ENCODE measurements at places on chromosomes 1 and 21.

- no peak for DNase-seq
Observed at GRCh38 chr1:53672785-53673184, 66.2 kb downstream of the GLIS1 start.

DNA sequence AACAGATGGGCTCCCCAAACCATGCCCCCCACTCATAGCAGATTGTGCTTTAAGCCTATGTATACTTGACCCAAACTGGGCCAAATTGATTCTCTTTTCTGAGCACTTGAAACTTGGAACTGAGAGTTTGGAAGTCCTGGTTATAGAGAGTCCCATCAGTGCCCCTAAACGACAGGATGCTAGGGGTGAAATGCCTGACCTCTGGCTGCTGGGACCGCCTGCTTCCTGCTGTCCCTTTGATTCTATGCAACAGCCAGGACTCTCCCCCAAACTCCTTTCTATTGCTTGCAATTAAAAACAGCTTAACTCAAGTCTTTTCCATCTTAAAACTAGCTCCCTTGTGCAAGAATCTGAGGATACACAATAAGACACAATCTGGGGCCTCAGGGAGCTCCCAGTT lies 4.7 kb downstream of the C1orf210 start:
- no peak for DNase-seq

DNA sequence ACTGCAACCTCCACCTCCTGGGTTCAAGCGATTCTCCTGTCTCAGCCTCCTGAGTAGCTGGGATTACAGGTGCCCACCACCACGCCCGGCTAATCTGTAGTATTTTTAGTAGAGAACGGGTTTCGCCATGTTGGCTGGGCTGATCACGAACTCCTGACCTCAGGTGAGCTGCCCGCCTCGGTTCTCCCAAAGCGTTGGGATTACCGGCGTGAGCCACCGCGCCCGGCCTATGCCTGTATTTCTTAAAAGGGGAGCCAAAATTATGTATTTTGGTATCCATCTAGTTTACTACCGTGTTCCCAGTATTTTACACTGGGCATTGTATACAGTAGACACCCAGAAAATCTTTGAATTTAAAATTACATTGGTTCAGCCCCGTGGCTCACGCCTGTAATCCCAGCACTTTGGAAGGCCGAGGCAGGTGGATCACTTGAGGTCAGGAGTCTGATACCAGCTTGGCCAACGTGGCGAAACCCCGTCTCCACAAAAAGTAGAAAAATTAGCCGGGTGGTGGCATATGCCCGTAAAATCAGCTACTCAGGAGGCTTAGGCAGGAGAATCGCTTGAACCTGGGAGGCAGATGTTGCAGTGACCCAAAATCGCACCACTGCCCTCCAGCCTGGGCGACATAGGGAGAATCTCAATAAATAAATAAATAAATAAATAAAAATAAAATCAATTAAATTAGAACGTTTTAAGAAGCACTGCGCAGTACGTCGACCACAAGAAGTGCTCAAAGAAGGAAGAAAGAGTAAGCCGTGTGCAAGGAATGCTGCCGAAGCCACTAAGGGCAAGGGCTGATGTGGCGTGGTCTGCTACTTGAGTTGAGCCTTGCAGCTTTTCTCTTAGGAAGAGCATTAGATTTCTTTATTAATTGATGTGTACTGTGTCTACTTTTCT lies 1.5 kb upstream of the THRAP3 start:
- peak; percentile 0 for DNase-seq

DNA sequence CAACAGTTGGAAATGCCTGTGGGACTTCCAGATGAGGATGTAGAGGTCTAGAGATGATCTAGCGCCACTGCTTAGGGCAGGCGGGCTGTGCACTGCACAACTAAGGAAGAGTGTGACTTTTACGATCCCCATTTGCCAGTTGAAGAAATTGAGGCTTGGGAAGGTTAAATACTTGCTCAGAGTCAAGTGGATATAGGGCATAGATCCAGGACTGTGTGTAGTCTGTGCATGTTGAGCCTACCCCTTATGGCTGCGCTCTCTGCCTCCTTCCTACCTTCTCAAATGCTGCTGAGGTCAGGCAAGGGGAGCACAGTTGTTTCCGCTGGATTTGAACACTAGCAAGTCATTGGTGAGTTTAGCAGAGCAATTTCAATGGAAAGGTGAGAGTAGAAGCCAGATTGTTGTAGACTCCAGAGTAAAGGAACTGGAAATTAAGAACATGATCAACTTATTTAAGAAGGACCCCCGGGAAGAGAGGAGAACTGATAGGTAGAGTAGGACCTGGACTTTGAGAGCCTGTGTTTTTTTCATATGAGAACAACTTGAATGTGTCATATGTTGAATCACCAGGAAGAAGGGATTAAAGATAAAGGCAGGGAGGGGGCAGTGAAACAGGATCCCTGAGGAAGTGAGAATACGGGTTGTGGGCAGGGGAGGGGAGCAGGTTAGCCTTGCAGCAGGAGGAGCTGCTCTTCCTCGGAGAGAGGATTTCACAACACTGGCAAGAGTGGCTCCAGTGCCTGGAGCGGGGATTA lies 2.7 kb downstream of the CAPN2 start:
- no peak for DNase-seq

DNA sequence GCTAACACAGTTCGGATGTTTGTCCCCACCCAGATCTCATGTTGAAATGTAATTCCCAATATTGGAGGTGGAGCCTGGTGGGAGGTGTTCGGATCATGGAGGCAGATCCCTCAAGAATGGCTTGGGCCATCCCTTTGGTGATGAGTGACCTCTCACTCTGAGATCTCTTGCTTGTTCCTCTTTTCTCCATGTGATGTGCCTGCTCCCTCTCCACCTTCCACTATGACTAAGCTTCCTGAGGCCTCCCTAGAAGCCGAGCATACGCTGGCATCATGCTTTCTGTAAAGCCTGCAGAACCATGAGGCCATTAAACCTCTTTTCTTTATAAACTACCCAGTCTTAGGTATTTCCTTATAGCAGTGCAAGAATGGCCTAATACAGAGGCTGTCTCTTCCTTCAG lies 8.1 kb upstream of the PLA2G5 start:
- no peak for DNase-seq

DNA sequence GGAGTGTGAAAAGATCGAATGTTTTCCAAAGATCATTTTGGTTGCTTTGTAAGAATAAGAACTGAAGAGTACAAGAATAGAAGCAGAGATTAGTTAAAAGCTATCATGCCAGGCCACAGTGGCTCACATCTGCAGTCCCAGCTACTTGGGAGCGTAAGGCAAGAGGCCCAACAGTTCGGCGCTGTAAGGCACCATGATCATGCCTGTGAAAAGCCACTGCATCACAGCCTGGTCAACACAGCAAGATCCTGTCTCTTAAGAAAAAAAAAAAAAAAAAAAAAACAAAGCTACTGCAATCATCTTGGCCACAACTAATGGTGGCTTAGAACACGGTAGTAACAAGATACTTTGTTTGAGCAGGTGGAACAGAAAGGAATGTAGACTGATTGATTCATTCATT lies 116.2 kb downstream of the EIF4G3 start:
- no peak for DNase-seq

GRCh38 chr1:181335631-181336030 lies 147.7 kb upstream of the CACNA1E start:
- no peak for DNase-seq

DNA sequence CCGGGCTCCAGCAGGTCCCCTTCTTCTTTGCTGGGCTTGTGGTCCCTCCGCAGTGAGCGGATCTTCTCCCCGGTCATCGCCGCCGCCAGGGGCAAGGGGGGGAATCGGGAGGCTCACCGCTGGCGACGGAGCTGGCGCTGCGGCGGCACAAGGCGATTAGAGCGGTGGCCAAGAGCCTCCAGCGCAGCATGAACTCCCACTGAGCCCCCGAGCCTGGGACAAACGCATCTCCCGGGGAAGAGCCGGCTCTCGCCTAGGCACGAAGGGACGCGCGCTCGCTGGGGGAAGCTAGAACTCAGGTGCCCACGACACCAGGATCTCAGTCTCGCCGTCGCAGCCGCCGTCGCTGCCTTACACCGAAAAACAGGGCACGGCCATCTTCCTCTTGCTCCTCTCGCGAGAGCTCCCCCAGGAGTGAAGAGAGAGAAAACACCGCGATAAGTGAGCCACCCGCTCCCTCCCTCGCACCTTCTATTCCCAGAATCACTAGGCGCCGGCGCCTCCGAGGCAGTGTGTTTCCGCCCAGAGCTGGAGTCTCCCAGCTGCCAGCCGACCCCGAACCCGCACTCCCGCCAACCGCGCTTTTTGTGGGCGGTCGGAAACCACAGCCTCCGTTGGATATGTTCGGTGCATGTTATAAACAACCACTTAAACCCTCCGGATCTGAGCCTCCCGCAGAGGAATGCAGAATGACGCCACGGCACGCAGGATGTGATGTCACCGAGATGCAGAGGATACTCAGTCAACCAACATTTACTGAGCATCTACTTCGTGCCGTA lies at the start of gene ANKRD13C:
Gene ANKRD13C (minus strand): TSS at position 391 of the 779 bp plus-strand sequence. CDS start 314 bp downstream, at position 77.
- DNase-seq: peak; percentile 81

- DNase-seq: no peak
Observed at GRCh38 chr1:233355841-233356704, 28.5 kb downstream of the MAP3K21 start.

GRCh38 chr1:19814244-19814661 lies 830 bp downstream of the RNF186 start:
- no peak for DNase-seq

DNA sequence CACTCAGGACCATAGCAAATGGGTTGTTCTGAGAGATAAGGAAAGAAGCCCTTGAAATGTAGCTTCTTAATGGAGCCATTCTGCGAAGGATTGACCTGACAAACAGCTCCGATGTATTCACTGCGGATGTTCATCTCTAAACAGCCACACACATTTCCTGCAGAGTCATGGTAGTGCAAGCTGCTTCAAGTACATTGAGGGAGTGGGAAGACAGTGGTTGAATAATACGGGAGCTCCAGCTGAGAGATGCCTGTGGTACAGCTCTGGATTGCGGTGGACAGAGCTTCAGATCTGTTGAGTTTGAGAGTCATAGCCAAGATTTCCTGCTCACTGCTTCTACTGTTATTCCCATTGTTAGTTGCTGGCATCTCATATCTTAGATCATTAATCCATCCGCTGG lies 86.6 kb downstream of the ZBTB18 start:
- DNase-seq: no peak

DNA sequence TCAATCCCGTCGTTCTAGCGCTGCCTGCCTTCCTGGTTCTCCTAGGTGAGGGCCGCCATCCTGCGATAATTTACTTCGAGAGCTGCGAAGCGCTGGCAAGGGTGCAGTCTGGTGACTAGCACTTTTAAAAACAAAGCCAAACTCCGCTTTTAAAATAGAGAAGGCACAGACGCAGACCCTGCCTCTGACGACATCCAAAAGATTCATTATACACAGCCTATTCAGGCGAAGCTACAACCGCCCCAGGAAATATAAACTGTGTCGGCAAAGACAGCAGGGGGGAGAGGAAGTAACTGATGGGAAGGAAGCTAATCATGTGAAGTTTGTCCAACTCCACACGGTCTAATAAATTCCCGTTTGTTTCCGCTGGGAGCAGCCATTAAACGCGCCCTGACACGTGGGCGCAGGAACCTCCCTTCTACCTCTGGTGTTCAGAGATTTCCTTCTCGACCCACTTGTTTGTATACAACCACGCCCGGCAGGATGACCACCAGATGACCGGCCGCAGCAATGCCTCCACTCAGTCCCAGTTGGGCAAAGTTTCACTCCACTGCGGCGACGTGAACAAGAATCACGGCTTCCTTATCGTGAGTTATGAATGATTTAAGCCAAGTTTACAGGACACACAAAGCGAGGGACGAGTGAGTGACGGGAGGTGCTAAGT lies 1.3 kb downstream of the GNG12 start:
- no peak for DNase-seq

GRCh38 chr1:78651241-78651640 lies 1.6 kb downstream of the IFI44 start:
- no peak for DNase-seq

- no peak for DNase-seq
Observed at GRCh38 chr1:219927956-219928790, at the start of gene SLC30A10. Gene SLC30A10, minus strand, starts transcription at chr1:219928557. Its CDS starts 117 bp downstream, at chr1:219928440.

DNA sequence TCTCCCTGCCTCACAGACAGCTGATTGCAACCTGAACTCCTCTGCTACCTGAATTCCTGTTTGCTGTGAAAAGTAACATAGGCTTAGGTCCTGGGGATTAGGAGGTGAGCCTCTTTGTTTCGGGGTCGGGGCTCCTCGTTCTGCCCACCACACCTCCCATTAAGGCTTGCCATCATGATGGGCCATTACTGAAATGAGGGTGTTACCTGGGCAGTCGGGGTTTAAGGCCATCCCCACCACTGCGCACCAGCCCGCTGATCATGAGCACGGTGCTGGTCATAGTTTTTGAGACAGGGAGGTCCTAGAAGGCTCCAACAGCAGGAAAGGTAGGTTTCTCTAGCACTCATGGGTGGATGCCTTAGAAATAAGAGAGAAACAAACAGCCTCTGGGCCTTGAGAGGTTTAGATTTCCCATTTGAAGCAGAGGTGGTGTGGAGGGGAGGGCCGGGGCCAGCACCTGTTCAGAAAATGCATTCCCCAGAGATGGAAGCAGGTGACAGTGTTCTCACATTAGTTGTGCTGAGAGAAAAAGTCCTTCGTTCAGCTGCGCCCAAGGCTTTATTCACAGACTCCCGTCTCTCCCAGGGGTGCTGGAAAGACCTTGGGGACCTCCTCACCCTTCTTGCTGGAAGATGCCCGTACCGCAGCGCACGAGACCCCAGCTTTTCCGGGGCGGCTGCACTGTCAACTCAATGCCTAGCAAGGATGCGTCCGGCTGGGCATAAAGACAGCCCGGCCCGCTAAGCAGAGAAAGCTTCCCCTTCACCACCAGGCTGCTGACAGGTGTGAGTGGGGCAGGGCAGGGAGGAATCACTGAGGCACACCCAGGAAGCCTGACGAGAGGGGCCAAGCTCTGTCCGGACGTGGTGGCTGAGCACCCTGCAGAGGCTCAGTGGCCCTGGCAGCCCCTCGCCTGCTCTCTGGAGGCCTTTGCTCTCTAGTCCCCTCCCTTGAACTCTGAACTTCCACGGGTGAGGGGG lies 125.5 kb downstream of the PGBD5 start:
- no peak for DNase-seq

- no peak for DNase-seq
Observed at GRCh38 chr1:177384461-177384860, 213.7 kb downstream of the BRINP2 start.

- DNase-seq: no peak
Observed at GRCh38 chr21:39855595-39855994, 11.6 kb upstream of the PCP4 start.
